ENCODE measurements at places on chromosomes 5 and 9.

- no peak for DNase-seq
Measured at GRCh38 chr9:107242073-107243030, 40.7 kb upstream of the RAD23B start.

DNA sequence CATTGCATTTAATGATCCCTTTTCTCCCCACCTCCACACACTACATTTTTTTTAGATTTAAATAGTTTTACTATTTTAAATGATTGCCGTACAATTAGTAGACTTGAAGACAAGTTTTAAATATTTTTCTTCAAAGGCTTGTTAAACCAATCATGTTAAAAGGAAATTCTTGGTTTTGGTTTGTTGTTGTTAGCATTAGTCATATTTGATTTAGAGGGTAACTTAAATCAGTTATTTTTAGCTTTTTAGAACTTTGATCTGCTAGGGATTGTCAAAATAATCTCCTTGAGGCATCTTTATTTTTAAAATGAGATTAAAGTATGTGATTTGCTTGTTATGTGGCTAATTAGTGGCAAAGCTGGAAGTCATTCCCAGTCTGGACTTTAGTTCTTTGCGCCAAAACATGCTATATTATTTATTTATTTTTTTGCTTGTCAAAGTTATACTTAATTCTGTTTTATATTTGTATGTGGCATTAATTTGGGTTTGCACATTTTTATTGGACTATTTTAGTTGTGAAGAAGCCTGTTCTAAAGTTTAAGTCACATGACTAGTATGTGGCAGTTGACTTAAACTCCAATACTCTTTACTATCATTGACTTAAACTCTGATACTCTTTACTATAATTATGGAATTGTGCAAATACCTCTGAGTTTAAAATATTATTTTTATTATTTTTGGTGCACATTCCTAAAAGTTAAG is 14.7 kb downstream of the ITGA1 start:
- DNase-seq, result no peak

DNA sequence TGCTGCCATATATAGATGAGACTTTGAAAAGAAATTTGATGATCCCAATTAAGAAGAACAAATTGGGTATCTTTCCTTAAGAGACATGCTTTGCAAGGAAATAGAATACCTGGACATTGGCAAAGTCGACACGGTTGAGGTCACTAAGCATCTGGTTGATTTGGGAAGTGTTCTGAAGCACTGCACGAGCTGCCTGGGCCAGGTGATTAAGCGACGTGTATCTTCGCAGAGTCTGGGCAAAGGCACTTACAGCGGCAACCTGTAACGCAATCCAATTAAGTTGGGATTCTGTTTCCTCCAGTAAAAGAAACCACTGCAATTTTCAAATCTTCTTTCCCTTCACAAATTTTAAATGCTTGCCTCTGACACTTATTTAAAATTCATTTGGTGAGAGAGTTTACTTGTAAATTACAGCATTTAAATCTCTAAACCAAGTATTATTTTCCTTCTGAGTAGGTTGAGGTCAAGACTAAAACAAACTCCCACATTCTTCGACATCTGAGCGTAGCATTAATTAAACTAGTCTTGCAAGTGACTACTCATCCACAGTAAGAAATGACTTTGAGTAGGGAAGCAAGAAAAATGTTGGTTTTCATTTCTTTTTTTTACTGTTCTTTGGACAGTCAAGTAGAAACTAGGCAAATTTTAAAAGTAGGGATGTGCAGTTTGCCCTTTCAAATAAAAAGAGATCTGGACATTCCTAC is 262.8 kb downstream of the RFX3 start:
- no peak for DNase-seq

- no peak for DNase-seq
Measured at GRCh38 chr5:177312649-177313181, 1.0 kb upstream of the MXD3 start.

DNA sequence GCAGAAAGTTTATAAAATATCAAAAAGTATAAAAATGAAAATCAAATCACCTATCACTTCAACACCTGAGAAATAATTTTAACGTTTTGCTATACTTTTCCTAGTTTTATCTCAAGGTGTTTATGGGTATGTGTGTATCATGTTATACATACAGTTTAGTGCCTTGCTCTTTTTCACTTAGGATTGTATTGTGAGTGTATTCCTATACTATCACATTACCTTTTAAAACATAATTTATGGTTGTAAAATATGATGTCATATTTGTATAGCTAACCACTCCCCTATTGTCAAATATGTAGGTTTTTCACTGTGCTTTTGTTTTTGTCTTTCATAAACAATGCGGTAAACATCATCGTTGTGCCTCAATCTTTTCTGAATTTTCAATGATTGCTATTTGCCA is 479.9 kb downstream of the SPOCK1 start:
- no peak for DNase-seq

DNA sequence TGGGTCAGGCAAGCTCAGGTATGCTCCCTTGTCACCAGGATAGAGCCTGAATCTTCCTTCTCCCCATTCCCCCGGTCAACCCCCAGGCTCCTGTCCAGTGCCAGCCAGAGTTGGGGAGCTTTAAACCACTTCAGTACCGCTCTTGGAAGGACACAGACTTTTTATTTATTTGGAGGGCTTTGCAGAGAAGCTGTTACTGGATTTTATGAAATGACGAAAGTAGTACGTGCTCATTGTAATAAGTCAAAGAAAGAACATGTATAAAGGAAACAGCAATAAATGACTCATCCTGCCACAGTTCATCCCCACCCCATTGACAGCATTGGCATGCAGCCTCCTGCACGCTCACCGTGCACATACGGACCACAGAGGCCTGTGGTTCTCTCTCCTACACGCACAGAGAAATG is 230.3 kb downstream of the AUH start:
- DNase-seq, result no peak

DNA sequence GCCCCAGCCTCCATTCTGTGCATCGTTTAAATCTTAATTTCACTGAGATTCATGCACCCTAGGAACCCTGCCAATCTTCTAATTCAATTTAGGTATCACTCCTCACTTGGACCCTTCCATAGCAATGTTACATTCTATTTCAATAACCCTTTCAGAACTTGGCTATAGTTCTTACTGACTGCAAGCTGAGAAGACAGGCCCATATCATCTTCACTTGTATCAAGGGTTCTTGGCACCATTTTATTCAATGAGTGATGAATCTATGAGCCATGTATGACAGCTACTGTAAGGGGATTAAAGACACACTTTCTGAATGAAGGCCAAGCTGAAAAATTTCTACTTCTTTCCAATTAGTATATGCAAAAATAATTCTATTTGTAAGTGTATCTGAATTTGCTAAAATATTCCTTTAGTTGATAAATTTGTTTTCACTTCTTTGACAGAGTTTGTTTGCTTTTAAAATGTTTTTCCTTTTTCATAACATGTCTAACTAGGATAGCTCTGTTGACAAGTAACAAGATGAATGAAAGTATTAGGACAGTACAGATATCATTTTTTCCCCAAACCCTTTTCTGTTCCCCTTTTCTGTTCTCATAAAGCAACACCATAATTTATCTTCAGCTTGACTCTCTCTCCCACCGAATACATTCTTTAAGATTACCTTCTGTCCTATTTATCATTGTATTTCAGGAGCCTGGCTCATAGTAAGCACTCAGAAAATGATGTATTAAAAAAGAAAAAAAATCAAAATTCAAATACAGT is 9.6 kb downstream of the ITGA2 start:
- DNase-seq, result no peak

GRCh38 chr9:31140316-31140715 is 1244.1 kb upstream of the ACO1 start:
- no peak for DNase-seq

GRCh38 chr9:13395156-13395555 is 115.7 kb upstream of the MPDZ start:
- DNase-seq, result no peak

- no peak for DNase-seq
Measured at GRCh38 chr5:107251151-107251550, 419.6 kb downstream of the EFNA5 start.

GRCh38 chr5:167732499-167732898 is 558.9 kb upstream of the WWC1 start:
- DNase-seq, result no peak

- DNase-seq, result no peak
Measured at GRCh38 chr5:158464383-158464782, 605.4 kb upstream of the CLINT1 start.

DNA sequence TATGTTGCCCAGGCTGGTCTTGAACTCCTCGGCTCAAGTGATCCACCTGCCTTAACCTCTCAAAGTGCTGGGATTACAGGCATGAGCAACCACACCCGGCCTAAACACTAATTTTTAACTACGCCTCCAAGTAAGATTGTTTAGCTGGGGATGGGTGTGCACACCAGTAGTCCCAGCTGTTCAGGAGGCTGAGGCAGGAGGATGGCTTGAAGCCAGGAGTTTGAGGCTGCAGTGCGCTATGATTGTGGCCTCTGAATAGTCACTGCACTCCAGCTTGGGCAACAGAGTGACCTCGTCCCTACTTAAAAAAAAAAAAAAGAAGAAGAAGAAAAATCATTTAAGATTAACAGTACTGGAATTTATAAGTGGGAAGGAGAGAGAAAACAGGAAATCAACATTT is 90.8 kb upstream of the NR5A1 start:
- DNase-seq, result no peak

- no peak for DNase-seq
Measured at GRCh38 chr5:177366528-177367322, 9.0 kb downstream of the RGS14 start.

DNA sequence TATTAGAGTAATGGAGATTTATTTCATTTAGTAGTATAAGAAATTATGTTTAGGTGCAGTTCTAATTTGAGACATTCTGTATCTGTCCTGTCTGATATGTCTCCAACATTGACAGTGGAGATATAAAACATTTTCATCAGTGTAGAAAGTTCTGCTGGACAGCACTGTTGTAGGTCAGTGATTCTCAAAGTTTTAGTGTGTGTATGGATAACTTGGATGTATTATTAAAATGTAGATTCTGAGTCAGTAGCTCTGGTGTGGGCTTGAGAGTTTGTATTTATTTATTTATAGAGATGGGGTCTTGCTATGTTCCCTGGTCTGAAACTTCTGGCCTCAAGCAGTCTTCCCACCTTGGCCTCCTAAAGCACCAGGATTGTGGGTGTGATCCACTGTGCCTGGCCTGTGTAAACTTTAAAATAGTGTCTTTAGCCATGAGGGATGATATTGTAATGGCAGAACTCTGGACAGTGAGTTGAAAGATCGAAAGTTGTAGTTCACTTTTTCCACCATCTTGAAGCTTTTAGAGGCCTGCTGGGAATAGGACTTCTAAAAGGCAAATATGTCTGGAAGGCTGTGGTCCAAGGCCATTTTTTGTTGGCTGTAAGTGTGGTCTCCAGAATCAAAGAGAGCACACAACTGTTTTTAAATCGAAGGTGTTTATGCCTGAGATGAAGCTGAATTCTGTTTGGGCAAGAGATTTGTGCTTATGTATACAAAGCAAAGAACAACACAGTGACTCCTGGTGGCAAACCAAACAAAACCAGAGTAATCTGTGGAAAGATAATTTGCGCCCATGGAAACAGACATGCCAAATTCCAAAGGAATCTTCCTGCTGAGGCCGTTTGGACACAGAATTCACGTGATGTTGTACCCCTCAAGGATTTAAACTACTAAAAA is 12.4 kb downstream of the UBAP1 start:
- DNase-seq, result no peak

- DNase-seq, result no peak
Measured at GRCh38 chr5:10491673-10492026, 50.0 kb downstream of the ROPN1L start.

DNA sequence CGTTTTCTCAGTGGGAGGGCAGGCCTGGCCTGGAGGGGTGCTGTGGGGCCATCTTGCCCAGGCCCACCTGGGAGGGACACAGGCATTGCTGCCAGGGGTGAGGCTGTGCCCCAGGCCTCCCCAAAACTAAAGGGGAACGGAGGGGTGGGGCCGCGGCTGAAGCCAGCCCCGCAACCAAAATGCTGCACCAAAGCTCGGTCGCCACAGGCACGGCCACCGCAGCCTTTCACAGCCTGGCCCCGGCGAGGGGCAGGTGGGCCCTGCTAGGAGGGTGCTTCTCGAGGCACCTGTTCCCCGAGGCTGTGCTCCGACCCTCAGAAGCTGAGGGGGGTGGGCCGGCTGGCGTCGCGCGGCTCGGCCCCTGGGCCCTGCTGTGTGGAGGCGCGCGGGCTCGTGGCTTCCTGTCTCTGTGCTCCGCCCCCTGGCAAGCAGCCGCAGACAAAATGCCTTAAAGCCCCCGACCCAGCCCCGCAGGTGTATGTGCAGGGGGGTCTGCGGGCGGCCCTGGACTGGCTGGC is 57.6 kb downstream of the JAK2 start:
- no peak for DNase-seq

GRCh38 chr5:106860398-106861044 is 810.2 kb downstream of the EFNA5 start:
- DNase-seq, result no peak

GRCh38 chr5:123382252-123382651 is 41.0 kb downstream of the CEP120 start:
- DNase-seq, result no peak

DNA sequence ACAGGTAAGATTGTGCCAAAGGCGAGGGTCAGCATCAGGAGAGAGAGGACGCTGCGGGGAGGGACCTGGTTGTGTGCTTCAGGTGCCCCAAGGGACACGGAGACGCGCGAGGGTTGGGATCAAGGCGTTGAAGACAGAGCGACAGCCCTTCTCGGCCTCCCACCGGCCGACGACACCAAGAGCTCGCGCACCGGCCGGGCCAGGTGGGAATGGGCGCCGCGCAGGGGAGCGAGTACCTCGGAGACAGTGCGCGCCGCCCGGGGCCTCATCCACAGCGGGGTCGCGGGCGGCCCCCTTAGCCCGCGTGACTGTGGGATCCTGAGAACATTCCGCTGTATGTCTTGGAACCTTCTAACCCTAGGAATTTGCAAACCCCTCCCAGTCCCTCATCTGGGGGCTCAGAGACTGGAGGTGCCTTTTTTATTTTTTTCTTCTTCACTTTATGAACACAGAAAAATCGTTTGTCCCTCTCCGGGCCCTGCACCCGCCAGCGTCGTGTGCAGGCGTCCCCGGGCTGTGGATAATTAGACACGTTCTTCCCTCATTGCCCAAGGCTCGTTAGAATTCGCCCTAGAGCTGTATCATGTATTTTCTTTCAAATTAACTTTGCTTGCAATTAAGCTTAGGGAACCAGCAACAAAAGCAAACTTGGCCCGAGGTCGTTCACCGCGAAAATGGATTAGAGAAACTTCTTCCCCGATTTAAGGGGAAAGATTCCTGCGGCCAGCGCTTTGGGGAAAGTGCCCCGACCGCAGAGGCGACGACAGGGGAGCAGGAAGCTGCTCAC is 4.8 kb downstream of the FOXE1 start:
- no peak for DNase-seq

GRCh38 chr5:96297290-96297689 is 135.8 kb downstream of the PCSK1 start:
- no peak for DNase-seq

GRCh38 chr5:175692996-175693710 is 35.3 kb downstream of the HRH2 start:
- no peak for DNase-seq

DNA sequence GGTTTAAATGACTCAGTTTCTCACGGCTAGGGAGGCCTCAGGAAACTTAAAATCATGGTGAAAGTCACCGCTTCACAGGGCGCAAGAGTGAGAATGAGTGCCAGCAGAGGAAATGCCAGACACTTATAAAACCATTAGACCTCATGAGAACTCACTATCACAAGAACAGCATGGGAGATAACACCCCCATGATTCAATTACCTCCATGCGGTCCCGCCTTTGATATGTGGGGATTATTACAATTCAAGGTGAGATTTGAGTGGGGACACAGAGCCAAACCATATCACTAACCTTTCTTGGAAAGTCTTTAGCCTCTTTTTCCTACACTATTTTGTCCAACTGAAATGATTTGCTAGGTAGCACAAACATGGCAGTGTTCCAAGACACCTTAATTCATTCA is 533.9 kb upstream of the NUDT12 start:
- no peak for DNase-seq
